Esophagus squamous epithelium (tissue), 5 donors: ENCODE measurements at places on chromosomes 5 and 9.

DNA sequence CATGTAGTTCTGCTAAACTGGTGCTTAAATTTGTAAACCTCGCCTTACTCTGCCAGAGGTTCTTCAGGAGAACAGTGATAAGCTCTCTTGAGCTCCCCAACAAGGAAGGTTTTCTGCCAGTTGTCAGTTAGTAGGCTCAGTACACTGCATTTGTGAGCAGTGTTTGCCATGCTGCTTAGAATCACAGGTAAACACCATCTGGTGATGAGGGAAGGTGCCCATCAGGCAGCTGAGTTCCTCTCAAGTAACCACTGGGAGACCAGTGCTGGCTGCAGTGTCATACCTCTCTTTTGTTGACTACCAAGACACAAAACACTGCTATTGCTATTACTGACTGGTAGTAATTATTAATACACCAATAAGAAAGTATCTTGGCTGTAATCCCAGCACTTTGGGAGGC is 186.2 kb upstream of the OTULINL start:
- DNase-seq: no peak

DNA sequence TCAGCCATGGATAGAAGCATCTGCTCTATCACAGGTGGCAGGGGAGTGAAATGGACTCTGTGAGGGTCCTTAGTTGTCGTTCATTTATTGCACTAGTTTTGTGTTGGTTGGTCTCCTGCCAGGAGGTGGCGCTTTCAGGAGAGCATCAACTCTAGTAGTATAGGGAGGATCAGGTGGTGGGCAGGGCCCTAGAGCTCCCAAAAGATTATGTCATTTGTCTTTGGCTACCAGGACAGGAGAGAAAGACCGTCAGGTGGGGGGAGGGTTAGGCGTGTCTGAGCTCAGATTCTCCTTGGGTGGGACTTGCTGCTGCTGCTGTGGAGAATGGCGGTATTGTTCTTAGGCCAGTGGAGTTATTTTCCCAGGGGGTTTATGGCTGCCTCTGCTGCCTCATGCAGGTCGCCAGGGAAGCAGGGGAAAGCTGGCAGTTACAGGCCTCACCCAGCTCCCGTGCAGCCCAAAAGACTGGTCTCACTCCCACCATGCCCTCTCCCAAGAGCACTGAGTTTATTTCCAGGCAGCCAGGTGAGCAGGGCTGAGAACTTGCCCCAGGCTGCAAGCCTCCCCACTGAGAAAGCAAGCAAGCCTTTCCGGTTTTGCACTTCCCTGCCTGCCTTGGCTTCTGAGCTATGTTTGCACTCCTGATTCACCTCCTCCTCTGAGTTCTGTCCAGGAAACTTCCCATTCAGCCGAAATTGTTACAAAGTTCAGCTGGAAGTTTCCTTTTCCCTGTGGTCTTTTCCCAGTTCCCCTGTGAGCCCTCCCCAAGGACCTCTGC is 317.3 kb downstream of the TAF11L14 start:
- no peak for DNase-seq

DNA sequence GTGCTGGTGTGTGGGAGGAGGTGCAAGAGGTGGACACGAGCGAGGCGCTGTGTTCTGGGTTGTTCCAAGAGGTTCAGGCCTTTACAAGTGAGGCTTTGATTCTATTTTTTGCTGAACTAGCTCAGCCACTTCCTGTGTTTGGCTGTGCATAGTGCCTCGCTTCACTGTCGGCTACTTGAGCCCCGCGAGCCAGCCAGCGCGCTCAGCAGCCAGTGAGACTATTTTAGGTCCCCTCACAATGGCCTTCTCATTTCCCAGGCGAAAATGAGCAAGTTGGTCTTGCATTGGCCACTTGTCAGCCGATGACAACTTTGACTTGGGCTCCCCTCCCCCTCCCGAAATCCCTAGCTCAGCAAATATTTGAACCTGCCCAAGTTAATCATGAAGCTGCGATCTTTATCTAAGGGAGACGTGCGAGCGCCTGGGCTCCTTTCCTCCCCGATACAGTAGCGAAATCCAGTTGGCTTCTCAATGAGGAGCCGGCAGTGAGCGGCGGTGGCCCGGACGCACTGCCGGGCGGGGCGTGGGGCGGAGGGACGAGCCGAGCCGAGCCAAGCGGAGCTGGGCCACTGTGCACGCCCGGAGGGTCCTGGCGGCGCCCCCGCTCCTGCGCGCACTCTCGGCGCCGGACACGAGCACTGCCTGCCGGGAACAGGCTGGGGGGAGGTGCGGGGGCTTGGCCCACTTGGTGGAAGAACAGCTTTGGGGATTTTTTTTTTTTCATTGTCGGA is 72.6 kb downstream of the PIK3R1 start:
- no peak for DNase-seq

DNA sequence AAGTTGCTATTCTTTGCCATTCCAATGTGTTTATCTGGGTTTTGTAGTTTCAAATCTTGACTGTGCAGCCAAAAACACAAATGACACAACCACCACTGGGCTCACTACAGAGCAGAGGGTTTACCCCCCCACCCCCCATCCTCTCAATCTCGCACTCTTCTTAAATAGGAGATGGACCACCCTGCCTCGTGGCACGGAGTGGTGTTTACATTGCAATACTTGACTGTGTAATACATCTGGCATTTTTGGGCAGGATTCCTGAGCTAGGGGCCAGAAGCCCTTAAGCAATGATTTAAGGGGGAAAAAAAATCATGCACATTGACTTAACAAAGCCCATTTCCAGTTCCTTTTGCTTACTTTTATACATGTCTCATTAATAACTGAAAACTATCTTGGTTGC is 19.0 kb downstream of the PTCH1 start:
- no peak for DNase-seq

GRCh38 chr5:159184858-159185381 is 24.4 kb downstream of the RNF145 start:
- no peak for DNase-seq
